ENCODE measurements at places on chromosomes 16 and 17.

GRCh38 chr17:8747742-8748141 lies 3.1 kb upstream of the CCDC42 start:
- DNase-seq = no peak

GRCh38 chr17:32671896-32672295 lies 185.1 kb downstream of the CDK5R1 start:
- DNase-seq = peak; percentile 83

DNA sequence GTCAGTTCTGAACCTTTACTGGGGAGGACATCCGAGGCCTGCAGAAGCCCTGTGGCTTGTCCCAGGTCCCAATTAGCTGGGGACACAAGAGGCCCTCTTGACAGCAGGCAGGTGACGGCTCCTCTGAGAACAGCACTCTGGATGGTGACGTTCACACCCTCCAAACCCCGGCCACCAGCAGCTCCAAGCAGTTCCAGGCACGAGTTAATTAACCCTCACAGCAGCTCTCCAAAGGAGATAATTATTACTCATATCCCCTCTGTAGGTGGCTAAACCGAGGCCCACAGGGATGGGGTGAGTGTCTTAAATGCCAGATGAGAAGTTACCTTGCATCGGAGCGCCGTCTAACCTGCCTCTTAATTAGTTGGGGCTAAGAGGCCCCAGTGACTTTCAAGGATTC lies 168.9 kb upstream of the CIBAR2 start:
- DNase-seq = no peak

- DNase-seq = peak; percentile 98
These were observed 28.1 kb downstream of the HEATR3 start for GRCh38 chr16:50093607-50094539.

DNA sequence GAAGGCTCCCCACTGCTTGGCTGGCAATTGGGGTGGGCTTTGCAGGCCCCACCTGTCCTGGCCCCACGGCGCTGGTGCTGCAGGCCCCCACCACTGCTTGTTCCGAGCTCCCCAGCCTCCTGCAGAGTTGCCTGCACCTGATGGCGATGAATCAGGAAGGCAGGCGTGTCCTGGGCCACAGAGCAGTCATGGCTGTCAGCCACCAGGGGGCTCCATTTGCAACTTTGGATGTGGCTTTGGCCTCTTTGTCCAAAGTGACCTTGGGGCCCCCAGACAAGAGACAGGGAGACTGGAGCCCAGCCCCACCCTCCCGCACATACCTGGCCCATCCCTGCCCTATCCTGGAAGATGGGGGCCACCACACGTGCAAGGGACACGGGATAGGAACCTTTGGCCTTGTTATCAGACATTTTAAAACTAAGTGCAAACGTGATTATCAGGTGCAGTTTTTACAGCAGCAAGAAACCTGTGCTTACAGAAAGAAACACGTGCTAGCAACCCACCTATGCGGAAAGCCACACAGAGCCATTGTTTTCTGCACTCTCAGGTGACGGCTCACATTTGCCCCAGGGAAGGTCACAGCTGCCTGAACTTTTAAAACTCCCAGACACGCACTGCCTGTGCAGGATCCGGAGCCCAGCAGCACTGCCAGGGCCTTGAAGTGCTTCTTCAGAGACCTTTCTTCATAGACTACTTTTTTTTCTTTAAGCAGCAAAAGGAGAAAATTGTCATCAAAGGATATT lies at the start of gene DNASE1:
Gene DNASE1, plus strand, starts transcription at position 443 of the 743 bp plus-strand sequence. CDS start 683 bp downstream, outside the sequence.
- peak; percentile 80 for DNase-seq

GRCh38 chr17:72021417-72022041 lies 99.3 kb upstream of the SOX9 start:
- no peak for DNase-seq

DNA sequence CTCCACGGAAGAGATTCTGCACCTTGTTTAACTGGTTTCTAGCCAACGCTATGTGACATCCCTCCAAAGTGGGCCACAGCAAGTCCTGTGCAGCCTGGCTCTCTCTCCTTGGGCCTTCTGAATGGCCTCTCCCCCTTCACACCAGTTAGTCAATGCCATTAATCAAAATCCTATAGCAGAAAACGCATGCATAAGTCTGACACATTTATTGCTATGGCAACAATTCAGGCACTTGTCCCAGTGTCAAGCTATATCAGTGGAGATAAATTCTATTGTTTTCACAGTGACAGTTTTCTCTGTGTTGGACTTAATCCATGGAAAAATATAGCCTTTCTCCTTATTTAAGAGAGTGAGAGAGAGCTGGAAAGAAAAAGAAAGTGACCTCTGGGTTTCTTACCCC lies 87.2 kb upstream of the TOX3 start:
- no peak for DNase-seq

GRCh38 chr17:55172612-55173011 lies 92.1 kb upstream of the HLF start:
- no peak for DNase-seq

DNA sequence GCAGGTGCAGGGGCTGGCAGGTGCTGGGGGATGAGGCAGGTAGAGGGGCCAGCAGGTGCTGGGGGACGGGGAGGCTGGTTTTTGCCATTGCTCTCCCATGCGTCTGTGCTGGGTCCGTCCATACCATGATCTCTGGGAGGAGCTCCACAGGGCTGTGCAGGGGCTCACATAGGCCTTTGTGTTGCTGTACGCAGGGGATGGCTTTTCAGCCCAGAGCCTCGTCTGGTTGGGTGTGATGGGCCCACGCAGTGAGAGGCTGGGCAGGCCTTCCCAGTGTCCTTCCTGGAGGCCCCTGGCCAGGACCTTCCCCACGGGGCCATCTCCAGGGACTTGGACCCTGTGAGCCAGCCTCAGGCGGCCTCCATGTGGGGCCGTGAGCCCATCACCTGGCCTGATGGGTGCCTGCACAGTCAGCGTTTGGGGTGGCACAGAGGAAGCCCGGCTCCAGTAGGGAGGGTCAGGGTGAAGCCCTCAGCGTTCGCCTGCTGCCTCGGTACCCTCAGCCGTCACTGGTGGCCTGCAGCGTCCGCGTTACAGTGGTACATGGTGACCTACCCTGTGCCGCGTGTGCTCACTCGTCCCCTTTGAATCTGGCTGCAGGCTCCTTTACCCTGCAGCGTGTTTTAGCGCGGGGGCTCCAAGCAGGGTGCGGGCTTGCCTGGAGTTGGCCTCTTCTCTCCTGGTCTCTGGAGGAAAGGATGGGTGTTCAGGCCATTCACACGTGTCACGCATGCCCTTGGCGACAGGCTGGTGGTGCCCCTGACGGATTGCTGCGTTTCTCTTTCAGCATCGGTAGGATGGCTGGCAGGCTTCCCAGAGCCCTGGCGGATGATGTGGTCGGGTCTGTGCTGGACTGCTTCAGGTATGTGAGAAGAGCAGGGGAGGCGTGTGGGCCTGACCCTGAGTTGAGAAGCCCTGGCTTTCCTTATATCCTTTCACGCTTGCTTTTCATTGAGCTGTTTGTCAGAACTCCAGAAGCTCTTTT lies 30.6 kb downstream of the ZNF750 start:
- no peak for DNase-seq

- DNase-seq = no peak
These were observed 154.6 kb upstream of the ZNF267 start for GRCh38 chr16:31718998-31719397.

- peak; percentile 84 for DNase-seq
These were observed 7.3 kb upstream of the TRPV2 start for GRCh38 chr17:16407911-16408588.

- DNase-seq = no peak
These were observed 20.4 kb downstream of the PRKCA start for GRCh38 chr17:66322764-66323163.

GRCh38 chr16:48555155-48555554 lies 54.8 kb downstream of the N4BP1 start:
- no peak for DNase-seq

DNA sequence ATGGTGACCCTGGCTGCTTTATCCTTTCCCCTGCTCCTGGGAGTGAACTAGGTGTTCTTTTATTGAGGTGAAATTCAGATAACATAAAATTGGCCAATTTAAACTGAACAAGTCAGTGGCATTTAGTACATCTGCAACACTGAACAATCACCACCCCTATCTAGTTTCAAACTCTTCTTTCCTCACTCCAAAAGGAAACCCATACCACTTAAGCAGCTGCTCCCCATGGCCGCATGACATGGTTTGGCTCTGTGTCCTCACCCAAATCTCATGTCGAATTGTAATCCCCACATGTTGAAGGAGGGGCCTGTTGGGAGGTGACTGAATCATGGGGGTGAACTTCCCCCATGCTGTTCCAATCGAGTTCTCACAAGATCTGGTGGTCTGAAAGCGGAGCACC lies 154.1 kb downstream of the STX8 start:
- no peak for DNase-seq

DNA sequence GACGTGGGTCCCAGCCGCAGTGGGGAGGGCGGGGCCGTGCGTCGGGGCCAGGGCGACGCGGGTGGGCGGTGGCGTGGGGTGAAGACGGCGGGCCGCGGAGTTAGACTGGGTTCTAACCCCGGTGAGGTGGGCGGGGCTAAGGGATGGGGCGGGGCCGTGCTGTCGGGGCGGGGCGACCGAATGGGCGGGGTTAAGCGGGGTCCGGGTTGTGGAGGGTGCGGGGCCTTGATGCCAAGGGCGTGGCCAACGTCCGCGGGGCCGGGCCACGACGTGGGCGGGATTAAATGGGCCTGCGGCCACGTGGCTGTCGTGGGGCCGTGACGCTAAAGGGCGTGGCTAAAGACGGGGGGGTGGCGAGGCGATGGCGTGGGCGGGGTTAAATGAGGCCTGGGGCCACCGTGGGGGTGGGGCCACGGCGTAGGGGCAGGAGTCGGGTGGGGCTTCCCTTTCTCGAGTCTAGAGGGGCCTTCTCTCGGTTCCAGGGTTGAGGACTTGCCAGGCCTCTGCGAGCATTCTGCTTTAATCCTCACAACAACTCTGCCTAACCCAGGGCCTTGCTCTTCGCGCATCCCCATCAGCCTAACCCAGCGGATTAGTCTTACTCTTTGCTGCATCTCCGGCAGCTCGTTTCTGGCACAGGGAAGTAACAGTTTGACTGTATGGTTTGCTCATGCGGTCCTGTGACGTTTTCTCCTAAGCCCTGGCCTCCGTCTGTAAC lies 739 bp downstream of the TCF25 start:
- DNase-seq = peak; percentile 100

GRCh38 chr17:8125947-8126490 lies 2.1 kb upstream of the HES7 start:
- DNase-seq = no peak

DNA sequence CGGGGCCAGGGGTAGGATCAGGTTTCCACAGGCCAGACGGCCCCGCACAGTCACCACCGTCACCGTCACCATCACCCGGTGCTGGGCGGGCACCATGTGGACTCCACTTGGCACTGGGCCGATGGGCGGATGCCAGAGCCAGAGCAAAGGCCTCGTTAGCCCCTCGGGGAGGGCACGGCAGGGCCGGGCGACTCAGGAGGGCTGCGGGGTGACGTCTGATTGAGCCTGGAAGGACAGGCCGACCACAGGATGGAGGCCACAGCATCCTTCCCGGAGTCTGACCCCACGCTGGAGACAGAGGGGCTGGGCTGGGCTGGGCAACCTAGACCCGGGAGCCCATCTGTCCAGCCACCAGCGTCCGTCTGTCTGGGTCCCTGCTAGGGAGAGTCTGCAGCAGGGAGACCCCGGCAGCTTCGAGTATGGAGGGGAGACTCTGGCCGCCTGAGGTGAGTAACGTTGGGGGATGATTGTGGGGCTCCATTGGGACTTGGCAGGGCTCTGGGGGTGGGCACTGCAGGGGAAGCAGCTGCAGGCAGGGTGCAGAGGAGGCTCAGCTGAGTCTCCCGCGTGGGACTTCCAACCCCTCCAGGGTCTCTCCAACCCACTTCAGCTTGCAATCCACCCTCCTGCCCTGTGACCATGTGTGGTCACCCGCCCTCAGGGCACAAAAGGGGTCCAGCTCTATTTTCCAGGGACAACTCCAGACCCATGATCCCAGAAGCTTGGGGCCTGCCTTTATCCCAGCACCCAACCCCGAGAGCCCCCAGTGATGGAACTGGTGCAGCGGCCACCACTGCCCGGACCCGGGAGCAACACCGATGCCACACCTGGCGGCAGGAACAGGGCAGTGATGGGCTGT lies 22.6 kb downstream of the SLC25A10 start:
- no peak for DNase-seq

DNA sequence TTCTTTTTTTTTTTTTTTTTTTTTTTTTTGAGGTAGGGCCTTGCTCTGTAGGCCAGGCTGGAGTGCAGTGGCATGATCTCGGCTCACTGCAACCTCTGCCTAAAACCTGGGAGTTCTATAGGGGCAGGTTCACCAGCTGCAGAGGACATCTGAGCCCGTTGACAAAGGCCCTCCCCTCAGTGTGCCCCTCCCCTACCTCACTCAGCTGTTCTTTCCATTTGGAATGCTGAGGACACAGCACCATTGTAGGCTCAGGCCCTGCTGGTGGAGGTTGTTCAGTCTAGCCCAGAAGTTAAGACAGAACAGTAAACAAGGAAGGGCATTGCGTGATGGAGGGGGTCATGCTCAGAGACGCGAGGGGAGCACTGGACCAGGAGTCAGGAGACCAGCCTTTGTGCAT lies 21.8 kb upstream of the KIF19 start:
- DNase-seq = no peak

GRCh38 chr17:77010667-77011066 lies 130.1 kb upstream of the SEC14L1 start:
- DNase-seq = no peak

DNA sequence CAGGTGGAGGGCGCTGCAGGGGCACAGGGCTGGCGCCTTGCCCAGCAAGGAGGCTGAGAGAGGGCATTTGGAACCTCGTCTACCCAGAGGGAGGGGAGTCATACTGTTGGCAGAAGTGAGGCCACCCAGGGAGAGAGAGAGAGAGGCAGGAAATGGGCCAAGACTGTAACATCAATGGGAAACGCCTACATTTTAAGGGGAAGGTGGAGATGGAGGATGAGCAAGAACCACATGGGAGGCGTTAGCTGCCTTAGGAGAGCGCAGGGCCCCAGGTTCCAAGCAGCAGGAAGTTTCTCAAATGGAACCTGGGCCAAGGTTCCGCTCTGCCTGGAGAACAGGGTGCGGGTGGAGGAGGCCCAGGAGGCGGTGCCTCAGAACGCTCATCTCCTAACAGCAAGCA lies 2.7 kb upstream of the WFDC1 start:
- no peak for DNase-seq

GRCh38 chr17:34879146-34879545 lies 82.1 kb downstream of the CCT6B start:
- no peak for DNase-seq

- no peak for DNase-seq
These were observed 21.9 kb downstream of the PLEKHG4 start for GRCh38 chr16:67301080-67301782.

- DNase-seq = no peak
These were observed 121.2 kb downstream of the CDH11 start for GRCh38 chr16:65000654-65001053.

- no peak for DNase-seq
These were observed 52.7 kb upstream of the ADORA2B start for GRCh38 chr17:15892244-15892643.

All from suppressor macrophage (primary cell).